ENCODE measurements at places on chromosomes 12 and 14.

DNA sequence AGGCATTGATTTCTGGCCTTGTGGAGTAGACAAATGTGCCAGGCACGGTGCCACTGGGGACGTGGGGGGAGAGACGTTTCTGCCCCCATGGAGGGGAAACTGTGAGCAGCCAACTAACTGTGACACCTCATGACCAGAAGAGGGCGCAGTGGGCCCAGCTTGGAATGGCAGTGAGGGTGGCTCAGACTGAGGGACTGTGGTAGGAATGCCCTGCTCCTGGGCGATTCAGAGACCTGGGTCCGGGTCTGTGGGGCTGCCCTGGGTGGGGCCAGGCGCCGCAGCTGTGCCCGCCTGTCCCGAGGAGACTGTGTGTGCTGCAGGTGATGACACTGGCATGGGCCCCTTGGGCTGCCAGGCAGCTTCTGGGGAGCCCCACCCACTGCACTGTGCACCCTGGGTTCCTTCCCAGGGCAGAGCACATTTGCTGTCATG lies 60.6 kb downstream of the SLC25A47 start:
- peak; percentile 77 for DNase-seq

DNA sequence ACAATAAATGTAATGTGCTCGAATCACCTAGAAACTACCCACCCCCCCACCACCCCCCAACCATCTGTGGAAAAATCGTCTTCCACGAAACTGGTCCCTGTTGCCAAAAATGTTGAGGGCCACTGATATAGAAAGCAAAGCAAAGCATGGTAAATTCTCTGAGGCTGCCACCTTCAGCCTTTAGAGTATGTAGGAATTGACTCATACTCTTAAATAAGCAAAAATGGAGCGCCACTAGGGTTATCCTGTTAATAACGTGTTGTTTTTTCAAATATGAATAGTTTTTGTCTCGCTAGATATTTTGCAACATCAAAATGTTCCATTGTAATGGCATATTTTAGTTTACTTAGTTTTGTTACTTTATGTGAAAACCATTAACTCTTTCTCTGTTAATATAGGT lies 18.2 kb downstream of the DYNC1H1 start:
- DNase-seq, result no peak

DNA sequence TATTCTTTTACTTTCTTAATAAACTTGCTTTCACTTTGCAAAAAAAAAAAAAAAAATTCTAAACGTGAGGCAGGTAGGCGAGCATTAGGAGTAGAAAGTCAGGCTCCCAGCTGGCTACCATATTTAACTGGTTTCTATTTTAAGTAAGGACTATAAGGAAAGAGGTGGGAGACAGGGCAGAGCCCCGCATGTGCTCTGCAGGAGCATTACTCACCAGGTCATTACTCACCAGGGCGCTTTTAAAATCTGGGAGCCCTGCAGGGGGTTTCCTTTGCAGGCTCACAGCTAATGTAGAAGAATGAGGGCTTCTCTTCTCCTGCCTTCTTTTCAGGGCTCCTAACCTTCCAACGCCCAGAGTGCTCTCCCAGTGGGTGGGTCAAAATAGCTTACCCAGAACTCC lies 14.0 kb upstream of the DPF3 start:
- DNase-seq, result no peak

- DNase-seq, result no peak
Observed at GRCh38 chr14:100890061-100890850, 13.3 kb downstream of the RTL1 start.

GRCh38 chr14:88188745-88189416 lies 134.2 kb downstream of the KCNK10 start:
- no peak for DNase-seq

DNA sequence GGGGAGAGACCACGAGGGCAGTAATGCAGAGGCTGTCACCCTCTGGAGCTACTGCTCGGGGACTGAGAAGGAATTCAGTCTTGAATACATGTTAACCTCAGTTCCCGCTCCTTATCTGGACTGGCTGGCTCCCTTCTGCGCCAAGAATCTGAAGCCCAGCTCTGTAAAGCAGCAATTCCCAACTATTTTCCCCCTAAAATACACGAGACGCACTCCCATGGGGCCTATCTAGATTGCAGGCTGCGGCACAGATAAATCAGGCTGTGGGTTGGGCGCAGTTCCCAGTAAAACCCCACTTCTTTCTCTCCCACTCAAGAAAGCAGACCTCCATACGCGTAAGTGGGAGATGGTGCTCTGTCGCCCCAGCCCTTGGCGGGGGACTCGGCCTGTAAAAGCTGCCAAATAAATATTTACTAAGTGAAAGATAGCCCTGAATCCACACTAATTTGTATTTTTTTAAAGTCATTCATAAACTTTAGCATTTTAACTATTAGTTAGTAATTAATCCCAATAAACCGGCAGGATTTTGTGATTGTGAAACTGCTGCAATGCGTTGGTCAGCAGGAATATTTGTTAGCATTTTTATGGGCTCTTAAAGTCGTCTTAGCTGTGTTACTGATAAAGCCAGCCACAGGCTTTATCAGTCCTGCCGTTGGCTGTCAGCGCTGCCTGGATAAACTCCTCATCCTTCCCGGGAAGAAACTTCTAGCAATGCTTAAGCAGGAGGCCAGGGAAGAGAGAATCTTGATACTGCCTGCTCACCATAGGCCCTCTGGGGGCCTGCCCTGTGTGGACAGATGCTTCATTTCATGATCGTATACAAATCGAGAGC lies 17.8 kb downstream of the FBXL14 start:
- DNase-seq, result no peak

DNA sequence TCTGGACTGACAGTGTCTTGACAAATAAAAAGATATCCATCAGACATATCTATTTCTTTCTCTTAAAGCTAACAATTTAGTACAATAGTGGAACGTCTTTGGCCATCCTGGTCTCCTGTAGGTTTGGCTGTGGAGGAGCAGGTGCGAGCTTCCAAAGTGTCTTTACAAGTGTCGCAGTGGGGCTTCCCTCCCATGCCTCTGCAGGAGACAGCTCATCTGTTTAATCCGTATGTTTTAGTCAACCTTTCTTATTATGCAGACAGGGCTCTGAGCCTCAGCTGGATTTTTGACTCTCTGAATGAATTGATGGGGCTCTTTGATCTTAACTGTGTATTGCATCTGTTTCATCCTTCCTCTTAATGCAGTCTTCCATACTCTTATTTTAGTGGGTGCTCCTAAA lies 57.5 kb downstream of the RMST start:
- no peak for DNase-seq

GRCh38 chr12:98127336-98127679 lies 388.1 kb upstream of the TMPO start:
- no peak for DNase-seq

- DNase-seq, result no peak
Observed at GRCh38 chr12:96326628-96327227, 73.5 kb downstream of the CDK17 start.

GRCh38 chr14:59187802-59188460 lies 536 bp upstream of the DAAM1 start:
- DNase-seq, result no peak

- DNase-seq, result no peak
Observed at GRCh38 chr14:64112867-64113678, 181.1 kb downstream of the ESR2 start.

- DNase-seq, result peak; percentile 27
Observed at GRCh38 chr14:65704850-65705249, 292.3 kb downstream of the FUT8 start.

DNA sequence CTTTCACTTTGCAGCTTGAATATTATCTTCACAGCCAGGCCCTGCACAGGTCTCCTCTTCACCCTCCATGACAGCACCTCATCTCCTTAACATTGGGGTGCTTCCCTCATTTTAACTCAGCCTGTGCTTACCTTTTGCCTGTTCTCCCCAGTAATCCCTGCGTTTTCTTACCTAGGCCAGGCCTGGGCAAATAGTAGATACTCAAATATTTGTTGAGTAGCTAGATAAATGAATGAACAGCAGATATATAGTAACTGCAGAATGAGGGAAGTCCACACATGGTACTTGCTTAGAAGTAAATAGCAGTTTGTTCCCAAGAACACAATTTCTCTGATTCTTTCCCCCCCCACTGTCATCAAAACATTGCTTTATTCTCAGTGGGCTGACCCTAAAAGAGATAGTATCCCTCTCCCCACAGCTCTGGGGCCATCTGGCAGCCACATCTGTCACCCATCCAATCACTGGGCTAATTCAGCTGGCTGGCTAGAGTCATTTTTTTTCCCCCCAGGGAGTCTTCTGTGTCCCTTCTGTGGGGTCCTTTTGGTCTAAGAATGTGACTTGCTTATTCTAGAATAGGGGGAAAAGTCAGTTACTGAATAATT lies 43.2 kb downstream of the APPL2 start:
- no peak for DNase-seq

DNA sequence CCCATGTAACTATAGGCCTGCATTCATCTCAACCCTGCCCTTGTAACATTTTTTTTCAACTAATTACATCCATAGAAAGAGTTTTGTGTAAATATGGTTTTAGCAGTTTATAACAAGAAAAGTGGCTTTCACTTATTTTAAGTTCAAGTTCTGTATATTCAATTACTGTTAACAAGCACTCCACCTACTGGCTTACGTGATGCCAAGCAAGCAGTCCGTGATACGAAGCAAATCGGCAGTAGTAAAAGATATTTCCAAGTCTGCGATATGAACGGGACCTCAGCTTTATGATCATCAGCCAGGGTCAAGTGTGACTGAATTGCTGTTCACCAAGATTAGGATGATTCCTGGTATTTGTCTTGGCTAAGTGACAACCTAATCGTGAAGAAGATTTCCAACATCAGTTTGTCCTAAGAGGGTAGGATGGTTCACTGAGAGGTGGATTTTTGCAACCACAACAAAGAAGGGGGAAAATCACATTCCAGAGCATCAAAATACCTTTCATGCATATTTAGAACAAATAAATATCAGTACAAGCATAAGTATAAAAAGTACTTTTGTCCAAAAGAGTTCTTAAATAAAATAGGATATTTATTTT lies 456.2 kb downstream of the FOXG1 start:
- DNase-seq, result no peak

GRCh38 chr12:68119250-68119649 lies 40.3 kb downstream of the IFNG start:
- no peak for DNase-seq

- DNase-seq, result no peak
Observed at GRCh38 chr14:23863836-23864235, 89.7 kb upstream of the DHRS4 start.

DNA sequence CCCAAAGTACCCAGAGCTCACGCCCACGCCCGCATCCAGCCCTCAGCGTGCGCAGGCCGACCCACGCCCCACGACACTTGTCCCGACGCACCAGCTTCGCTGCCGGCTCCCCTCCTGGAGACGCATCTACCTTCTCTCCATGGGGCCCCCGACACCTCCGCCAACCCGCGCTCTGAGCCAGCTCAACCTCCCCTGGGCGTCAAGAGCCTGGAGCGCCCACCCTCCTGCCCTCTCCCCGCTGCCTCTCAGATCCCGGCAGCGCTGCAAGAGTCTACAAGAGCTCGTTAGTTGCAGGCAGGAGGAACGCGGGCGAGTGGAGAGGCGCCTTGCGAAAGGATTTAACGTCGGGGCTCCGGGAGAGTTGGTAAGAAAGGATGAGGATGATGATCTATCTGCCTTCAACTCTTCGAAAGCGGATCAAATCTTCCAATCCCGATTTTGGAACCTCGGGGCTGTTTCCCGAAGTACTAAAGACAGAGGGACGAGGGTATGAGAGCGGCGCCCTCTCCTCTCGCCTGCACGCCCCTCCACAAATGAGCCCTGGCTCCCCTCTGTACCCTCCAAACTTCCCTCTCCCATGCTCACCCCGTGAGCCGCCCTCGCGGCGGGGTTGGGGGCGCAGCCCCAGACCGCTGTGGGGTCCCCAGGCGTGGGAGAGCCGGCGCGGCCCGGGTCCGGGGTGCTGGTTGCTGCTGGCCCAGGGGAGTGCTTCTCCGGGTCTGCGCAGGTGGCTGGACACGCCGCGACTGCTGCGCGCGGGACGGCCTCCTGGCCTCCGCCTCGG lies 979 bp downstream of the LTBP2 start:
- no peak for DNase-seq

DNA sequence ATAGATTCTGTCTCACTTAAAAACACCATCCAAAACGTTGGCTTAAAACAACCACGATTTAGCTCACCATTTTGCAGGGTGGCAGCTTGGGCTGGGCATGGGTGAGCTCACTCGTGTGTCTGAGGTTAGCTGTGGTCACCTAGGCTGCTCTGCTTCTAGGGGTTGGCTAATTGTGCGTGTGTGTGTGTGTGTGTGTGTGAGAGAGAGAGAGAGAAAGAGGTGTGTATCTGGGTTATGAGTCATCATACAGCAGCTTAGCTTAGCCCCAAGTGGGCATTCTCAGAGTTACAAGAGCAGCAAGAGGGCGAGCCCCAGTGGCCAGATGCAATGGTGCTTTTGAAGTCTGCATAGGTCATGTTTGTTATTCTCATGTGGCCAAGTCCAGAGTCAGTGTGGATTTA lies 6.0 kb downstream of the FBXW8 start:
- peak; percentile 67 for DNase-seq

- DNase-seq, result no peak
Observed at GRCh38 chr14:104286086-104286485, 147.7 kb downstream of the KIF26A start.

GRCh38 chr14:100772607-100773165 lies 46.0 kb downstream of the DLK1 start:
- DNase-seq, result no peak

DNA sequence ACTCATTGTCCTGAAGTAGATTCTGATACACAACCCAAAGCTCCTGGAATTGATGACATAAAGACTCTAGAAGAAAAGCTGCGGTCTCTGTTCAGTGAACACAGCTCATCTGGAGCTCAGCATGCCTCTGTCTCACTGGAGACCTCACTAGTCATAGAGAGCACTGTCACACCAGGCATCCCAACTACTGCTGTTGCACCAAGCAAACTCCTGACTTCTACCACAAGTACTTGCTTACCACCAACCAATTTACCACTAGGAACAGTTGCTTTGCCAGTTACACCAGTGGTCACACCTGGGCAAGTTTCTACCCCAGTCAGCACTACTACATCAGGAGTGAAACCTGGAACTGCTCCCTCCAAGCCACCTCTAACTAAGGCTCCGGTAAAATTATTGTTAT lies 63.8 kb downstream of the RAD52 start:
- DNase-seq, result no peak

DNA sequence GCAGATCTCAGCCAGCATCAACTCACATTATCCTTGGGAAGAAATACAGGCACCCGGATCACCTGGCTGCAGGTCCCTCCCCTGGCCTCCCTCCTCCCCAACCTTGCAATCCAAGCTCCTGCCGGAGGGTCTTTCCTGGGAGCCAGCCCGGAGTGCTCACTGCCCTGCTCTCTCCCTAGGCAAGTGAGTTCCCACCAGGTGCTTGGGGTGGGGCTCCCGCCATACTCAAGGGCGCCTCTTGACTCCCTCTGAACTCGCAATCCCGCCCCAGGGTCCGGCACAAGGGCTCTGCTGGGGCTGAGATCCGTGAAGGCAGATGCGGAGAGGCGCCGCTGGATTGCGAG lies 1.2 kb upstream of the CEP170B start:
- DNase-seq, result no peak

DNA sequence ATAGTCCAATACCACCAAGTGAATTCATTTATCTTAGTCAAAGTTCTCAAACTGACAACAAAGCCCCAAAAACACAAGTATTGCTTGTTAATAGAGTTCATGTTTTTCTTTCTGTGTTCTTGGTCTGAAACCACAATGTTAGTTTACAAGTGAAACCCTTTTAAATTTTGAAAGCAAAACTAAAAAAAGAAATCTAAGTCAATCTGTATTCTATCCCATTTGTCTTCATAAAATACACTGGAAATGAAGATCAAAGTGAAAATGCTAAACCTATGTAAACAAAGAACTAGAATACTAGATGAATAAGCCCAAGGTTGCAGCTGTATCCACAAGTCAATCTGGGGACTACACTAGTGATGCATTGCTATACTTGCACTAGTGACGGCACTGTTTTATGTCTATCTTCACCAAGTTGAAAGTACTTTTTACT lies 10.4 kb downstream of the MAP4K5 start:
- no peak for DNase-seq

GRCh38 chr14:104180561-104181165 lies 42.3 kb downstream of the KIF26A start:
- no peak for DNase-seq
